CD4-positive, alpha-beta T cell treated with Interleukin-2 at 100 ng/mL for 4 hours (primary cell): ENCODE measurements at places on chromosomes 2 and 18.

DNA sequence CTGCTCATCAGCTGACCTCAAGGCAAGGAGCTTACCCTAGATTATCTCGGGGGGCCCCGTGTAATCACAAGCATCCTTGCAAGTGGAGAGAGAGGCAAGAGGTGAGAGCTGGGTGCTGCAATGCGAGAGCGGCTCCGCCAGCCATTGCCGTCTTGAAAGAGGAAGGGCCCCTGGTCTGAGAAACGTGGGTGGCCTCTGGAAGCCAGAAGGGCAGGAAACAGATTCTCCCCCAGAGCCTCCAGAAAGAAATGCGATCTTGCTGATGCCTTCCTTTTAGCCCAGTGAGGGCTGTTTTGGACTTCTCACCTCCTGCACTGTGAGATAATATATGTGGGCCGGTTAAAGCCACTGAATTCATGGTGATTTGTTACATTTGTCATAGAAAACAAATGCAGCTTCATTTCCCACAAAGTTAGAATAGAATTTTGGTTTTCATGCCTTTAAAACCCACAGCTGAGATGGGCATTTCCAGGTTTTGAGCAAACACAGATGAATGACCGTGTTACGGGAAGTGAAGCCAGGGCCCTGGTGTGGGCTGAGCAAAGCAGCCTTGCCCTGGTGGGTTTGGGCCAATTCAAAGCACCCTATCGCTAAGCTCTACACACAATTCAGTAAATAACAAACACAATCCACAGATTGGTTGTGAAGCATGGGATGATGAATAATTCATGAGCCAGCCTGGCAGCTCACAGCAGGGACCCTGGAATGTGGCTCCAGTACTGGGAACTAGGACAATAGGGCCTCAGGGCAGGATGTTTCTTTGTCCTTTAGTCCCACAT lies 319.9 kb upstream of the HS6ST1 start:
- no peak for DNase-seq

DNA sequence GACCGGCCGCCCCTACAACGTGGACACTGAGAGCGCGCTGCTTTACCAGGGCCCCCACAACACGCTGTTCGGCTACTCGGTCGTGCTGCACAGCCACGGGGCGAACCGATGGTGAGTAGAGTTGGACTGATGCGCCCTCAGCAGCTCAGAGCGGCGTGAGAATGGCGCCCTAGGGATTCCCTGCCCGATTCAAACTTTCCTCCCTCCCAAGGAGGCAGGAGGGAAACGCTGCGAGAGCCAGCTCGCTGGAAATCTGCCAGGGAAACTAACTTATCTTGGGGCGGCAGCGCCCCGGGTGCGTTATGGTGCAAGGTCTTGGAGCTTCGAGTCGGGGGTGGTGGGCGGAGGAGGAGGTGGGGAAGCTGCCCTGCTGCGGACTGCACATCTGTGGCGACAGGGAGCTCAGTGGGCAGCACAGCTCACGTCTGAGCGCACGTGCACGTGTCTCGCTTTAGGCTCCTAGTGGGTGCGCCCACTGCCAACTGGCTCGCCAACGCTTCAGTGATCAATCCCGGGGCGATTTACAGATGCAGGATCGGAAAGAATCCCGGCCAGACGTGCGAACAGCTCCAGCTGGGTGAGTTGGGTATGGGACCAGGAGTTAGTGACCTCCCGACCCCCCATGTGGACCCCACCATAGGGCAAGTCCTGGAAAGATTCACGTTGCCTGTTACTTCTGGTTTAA lies 697 bp downstream of the ITGA4 start:
- peak; percentile 68 for DNase-seq

- DNase-seq, result no peak
Observed at GRCh38 chr18:61967252-61967891, 74.6 kb upstream of the RNF152 start.

DNA sequence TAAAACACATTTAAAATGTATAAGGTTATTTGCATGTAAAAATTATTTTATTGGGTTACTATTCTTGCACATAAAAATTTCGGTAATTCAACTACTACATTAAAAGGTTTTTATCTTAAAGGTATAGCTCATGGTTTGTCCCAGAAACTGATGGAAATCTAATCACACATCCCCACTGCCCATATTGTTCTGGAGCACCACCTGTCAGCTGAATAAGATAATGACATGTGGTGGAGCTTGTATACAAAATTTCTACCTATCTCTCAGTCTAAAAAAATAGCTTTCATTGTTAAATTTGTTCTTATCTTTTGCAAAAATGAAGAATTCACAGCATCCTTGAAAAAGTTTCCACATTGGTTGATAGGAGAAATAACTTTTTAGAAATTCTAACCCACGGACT lies 18.3 kb downstream of the ERBB4 start:
- DNase-seq, result no peak

- no peak for DNase-seq
Observed at GRCh38 chr2:28135324-28135723, 244.8 kb downstream of the BABAM2 start.

DNA sequence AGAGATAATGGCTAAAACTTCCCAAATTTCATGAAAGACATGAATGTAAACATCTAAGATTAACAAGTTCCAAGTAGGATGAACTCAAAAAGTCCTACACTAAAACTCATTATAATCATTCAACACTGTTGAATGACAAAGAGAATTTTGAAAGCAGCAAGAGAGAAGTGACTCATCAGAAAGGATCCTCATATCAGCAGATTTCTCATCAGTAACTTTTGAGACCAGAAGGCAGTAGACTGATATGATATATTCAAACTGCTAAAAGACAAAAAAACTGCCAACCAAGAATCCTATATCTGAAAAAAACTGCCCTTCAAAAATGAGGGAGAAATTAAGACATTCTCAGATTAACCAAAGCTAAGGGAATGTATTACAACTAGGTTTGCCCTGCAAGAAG lies 130.6 kb upstream of the OTX1 start:
- DNase-seq, result no peak

GRCh38 chr2:212732860-212733259 lies 194.3 kb upstream of the ERBB4 start:
- DNase-seq, result no peak

DNA sequence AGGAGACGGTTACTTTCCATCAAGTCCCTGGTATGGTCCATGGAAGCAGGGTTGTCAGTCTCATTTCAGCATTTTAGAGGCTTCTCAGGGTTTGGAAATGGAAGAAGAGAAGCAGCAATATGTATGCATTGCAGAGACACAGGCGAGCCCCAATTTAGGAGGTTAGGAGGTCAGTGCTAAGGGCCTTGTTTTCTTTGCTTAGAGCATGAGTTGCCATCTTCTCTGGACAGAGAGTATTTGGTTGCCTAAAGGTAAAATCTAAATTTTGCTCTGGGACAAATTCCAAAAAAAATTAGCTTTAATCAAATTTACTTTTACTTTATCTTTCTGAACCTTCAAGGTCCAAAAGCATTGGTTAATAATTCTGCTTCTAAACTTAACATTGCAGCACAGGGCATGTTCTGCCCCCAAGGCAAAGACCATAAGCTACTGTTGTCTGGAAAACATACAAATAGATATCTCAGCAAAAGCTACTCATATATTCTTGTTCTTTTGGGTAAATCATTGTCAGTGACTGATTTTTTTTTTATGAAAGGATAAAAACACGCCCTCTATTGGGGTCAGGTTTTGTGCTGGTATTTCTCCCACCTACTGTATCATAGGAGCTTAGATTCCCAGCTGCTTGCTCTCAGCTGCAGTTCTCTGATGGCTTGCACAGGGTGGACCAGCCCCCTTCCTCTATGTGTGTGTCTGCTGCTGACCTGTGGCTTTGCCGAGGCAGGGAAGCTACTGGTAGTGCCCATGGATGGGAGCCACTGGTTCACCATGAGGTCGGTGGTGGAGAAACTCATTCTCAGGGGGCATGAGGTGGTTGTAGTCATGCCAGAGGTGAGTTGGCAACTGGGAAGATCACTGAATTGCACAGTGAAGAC lies at the start of gene UGT1A9:
Gene UGT1A9, plus strand, starts transcription at position 609 of the 872 bp plus-strand sequence. Its CDS starts 37 bp downstream, at position 646.
- DNase-seq, result no peak

DNA sequence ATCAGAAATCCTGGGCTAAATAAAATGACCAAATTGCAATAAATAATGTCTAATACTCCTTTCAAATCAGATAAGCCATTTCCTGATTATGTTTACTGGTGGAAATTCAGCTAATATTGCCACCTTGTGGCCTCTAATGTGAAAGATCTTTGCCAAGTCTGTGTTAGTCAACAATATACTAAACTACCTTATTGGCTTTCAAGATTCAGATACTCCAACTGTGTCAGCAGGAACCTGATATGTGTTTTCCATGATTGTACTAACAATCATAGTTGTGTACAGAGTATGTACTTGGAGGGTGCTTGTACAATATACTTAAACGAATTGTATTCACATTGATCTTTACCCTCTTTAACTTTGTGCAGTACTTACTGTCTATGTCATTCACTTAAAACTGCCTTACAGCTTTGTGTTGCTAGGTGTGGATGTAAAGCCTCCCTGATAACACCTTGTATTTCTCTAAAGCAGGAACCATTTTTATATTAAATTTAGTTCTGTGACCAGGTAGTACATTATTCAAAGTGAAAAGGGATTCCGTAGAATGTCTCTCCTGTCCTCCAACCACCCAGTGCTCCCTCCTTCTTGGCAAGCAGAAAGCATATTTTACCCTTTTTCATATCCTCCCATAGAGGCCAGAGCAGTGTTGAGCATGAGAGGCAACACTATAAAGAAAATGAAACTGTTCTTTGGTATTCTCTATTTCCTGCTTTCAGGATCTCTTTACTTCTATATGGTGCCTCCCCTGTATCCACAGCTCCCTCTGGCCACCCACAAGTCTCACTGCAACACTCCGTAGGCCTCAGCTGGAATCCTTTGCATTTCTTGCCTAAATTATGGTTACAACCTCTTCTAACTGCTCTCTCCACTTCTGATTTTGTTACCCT lies 75.2 kb upstream of the C2orf15 start:
- peak; percentile 56 for DNase-seq
